ENCODE measurements at places on chromosomes 5 and 9. TPM values are rescaled to one million over a fixed set of nuclear protein-coding genes. Genes with fewer than 3 reads are reported as not detected.

C5orf58 gene
- total RNA-seq: not detected

SLC2A6 gene
- 2.4 TPM for total RNA-seq

NME5 gene
- total RNA-seq: not detected

MYOT gene
- 292 TPM for total RNA-seq

DNA sequence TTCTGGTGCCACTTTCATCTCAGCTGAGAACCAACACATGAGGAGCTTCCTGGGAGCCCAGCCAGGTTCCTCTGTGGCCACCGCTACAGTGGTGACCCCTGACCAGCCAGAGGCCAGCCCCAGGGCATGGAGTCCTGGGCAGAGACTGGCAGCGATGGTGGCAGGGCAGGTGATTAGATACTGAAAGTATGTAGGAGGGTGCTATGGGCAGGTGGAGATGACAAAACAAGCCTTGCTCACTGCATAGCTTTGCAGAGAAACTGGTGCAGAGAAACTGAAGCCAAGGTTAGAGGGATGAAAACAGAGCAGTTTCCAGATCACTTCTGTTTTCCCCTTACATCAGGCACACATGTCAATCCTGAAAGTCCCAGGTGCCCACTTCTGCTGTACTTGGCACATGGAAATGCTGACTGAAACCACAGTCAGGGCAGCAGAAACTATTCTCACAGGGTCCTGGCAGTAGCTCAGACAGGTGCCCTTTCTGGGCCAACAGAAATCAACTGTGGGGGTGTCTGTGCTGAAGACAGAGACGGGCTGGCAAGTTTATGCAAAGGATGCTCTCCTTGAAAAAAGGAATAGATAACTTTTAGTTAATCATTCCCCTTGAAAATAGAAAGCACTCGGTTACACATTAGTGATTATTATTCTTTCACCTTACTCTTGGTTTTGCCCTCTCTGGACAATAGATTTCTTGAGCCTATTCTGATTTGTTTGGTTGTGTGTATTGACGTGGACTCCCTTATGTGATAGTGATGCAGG, 90.3 kb downstream of the ANKRD55 start:
- H3K27me3 ChIP-seq: no peaks in the 10 kb centered on the region
- H3K36me3 ChIP-seq: no peaks in the 10 kb centered on the region
- DNase-seq: no peak
- H3K4me1 ChIP-seq: no peaks in the 10 kb centered on the region

DNA sequence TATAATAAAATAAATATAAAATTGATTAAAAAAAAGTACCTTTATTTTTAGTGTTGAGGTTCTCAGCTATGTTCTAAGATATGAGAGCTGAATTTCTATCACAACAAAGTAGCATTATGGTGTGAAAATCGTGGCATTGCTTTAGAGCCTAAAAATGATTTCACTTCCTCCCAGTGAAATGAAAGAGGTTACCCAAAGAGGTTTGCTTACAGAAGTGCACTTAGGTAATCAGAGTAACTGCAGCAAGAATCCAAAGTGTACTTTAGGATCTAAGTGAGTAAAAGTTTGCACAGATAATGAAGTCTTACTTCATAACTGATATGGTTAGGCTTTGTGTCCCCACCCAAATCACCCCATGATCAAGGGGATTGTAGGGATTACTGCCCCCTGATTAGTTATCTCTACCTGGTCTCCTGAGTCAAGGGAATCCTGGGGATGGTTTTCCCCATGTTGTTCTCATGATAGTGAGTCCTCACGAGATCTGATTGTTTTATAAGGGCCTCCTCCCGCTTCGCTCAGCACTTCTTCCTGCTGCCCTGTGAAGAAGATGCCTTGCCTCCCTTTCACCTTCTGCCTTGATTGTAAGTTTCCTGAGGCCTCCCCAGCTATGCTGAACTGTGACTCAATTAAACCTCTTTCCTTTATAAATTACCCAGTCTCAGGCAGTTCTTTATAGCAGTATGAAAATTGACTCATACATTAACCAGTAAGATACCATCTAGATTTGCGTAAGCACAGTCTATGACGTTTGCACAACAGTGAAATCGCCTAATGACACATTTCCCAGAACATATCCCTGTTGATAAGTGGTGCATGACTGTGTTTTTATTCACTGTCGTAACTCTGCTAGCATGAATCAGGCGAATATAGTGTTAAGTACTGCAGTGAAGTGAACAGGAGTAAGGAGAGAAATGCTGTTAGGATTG, 40.3 kb upstream of the LRRC70 start:
- no peaks in the 10 kb centered on the region for H3K27me3 ChIP-seq
- DNase-seq: no peak
- peaks cover 3% of the 10 kb centered on the region for H3K36me3 ChIP-seq

DNA sequence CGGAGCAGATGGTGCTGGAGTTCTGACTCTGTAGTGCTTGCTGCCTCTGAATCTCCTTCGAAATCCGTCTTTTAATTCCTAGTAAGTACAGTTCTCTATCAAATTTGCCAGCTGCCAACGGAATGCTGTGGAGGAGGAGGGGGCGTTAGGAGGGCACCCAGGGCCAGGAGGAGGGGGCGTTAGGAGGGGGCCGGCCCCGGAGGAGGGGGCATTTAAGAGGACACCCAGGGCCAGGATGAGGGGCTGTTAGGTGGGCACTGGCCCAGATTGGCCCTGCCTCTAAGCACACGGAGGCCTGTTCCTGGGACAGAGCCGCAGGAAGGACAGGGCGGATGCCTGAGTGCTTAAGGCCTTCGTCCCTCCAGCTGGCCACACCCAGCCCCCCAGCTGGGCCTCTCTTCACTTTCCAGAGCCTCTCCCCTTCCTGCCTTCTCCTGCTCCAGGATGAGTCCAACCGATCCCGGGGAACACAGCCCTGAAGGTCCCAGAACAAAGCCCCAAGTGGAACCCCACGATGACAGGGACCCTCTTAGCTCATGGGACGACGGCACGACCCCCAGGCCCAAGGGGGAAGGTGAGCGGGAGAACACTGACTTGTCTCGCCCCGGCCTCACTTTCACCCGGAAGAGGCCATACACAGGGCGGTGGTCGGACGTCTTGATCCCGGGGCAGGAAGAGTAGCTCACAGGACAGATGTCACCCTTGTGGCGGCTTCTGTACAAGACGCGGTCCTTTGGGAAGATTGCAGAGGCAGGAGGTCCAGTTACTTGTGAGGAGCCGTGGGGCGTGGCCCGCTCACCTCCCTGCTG, 9.8 kb downstream of the INPP5E start:
- H3K36me3 ChIP-seq: peaks cover 45% of the 10 kb centered on the region
- DNase-seq: no peak
- no peak overlapping the region for H3K27ac ChIP-seq
- no peak overlapping the region for H3K4me3 ChIP-seq
- no peaks in the 10 kb centered on the region for H3K27me3 ChIP-seq
- H3K4me1 ChIP-seq: no peaks in the 10 kb centered on the region

GRCh38 chr9:124108216-124108615, 96.6 kb downstream of the LHX2 start:
- H3K27ac ChIP-seq: no peak overlapping the region
- H3K4me1 ChIP-seq: no peaks in the 10 kb centered on the region
- DNase-seq: no peak
- peaks cover 4% of the 10 kb centered on the region for H3K27me3 ChIP-seq
- no peak overlapping the region for H3K4me3 ChIP-seq

- no peaks in the 10 kb centered on the region for H3K36me3 ChIP-seq
- H3K27ac ChIP-seq: no peak overlapping the region
- no peaks in the 10 kb centered on the region for H3K4me1 ChIP-seq
- DNase-seq: no peak
- no peak overlapping the region for H3K4me3 ChIP-seq
- H3K27me3 ChIP-seq: no peaks in the 10 kb centered on the region
Observed at GRCh38 chr5:140075371-140075770, 32.3 kb upstream of the NRG2 start.

DNA sequence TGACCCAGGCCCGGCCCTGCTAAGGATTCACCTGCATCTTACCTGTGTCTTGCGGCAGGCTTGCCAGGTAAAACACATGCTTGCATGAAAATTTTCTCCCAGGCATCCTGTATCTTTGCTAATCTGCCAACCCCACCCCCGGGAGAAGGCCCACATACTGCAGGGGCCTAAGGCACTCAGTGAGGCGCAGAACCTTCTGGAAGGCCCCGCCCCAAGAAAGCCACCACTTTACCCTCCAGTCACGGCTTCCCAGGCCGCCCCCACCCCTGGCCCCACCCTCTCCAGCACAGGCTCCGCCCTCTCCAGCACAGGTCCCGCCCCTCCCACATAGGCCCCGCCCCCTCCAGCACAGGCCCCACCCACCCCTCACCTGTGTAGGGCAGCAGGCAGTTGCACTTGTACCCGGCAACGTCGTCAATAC, 29.8 kb upstream of the SEC16A start:
- H3K4me1 ChIP-seq: peaks cover 9% of the 10 kb centered on the region
- no peak for DNase-seq
- H3K4me3 ChIP-seq: no peak overlapping the region
- no peaks in the 10 kb centered on the region for H3K27me3 ChIP-seq
- peak overlapping the region; percentile 77 for H3K27ac ChIP-seq

DNA sequence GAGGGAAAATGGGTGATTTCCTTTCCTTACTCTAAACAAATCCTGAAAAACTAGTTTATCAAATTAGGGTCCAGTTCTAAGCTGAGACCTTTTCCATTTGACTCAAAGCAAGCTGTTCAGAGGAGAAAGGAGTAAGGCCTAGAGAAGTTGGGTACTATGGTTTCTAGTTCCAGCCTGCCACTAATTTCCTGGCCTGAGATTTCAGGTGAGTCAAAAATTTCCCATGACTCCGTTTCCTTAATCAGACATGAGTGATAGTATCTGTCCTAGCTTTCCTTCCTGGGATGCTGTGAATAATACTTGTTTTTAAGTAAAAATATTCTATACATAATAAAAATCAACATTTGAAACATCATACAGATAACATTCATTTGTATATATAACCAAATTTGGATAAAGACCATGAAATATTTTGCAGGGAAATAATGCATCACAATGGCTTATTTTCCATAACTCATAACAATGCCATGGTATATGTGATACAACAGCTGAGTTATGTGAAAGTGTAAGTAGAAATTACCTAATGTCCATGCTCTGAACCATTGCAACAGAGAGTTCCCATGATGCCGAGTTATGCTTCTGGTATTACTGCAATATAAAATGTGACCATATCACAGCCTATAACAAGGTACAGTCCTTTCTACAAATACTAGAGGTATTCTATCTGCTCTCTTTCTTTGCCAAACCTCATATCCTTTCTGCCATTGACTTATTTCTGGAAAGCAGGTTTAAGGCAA, 142.7 kb downstream of the MLLT3 start:
- H3K27ac ChIP-seq: no peak overlapping the region
- H3K36me3 ChIP-seq: no peaks in the 10 kb centered on the region
- H3K4me3 ChIP-seq: no peak overlapping the region
- no peak for DNase-seq

DNA sequence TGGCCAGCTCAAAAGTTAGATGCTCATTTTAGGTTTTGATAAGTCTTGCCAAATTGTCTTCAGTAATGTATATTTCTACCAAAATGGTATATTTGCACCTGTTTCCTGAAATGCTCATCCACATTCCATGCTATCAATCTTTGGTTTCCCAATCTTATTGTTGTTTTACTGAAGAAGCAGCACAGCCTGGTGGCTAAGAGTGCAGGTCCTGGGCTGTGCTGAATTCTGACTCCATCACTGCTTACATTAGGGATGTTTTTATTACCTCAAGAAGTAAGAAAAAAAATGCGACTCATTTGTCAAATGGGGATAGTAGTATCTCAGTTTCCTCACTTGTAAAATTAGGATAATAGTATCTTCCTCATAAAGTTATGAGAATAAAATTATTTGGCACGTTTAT, 13.6 kb upstream of the S100Z start:
- no peaks in the 10 kb centered on the region for H3K36me3 ChIP-seq
- no peak overlapping the region for H3K4me3 ChIP-seq
- no peaks in the 10 kb centered on the region for H3K4me1 ChIP-seq
- H3K27ac ChIP-seq: no peak overlapping the region
- no peak for DNase-seq

GRCh38 chr9:113501129-113501686, 37.7 kb downstream of the RGS3 start:
- no peaks in the 10 kb centered on the region for H3K27me3 ChIP-seq
- peak overlapping the region; percentile 66 for H3K27ac ChIP-seq
- no peak for DNase-seq
- H3K36me3 ChIP-seq: no peaks in the 10 kb centered on the region

DNA sequence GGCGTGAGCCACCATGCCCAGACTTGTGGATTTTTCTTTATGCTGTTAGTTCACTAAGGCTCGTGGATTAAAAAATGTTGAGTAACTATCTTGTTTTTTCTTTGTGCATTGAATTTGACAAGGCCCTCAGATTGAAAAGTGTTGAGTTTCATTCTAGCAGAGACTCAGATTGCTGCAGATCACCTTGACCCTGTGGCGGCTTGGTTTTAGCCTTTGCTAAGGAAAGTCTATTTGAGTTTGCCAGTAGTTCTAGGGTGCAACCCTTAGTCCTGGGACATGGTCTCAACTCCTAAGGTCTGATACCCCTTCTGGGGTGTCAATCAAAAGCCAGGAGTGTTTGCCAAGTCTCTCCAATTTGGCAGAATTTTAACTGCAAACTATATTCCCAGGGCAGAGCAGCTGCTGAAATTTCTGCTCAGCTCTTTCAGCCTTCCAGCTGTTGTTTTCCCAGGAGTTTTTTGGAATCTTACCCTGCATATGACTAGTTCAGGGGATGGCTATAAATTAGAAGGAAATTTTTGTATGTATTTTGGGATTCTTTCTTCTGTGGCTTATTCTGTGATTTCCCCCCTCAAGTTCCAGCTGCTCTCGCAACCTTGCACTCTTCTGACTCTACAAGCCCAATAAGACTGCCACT, 84.3 kb upstream of the HAND1 start:
- no peak overlapping the region for H3K4me3 ChIP-seq
- H3K27ac ChIP-seq: no peak overlapping the region
- no peaks in the 10 kb centered on the region for H3K27me3 ChIP-seq
- H3K36me3 ChIP-seq: no peaks in the 10 kb centered on the region

Data from gastrocnemius medialis (tissue), 4 donors.